ENCODE measurements at places on chromosomes 6 and 20.

DNA sequence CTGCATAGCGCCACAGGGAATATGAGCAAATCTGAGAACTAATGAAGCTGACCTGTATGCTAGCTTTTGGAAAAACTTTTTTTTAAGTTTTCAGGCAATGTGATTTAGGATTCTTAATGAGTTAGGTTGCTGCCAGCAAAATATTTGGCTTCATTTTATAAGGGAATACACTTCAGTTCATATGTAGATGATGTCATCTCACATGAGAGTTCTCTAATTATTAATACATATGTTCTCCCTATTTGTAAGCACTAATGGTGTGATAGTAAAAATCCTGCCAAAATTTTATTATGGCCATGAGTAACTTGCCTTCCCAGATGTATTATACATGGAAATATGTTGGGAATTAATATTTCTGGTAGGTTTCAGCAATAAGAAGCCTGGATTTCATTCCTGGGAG lies 573.8 kb downstream of the EPM2A start:
- DNase-seq, result no peak

DNA sequence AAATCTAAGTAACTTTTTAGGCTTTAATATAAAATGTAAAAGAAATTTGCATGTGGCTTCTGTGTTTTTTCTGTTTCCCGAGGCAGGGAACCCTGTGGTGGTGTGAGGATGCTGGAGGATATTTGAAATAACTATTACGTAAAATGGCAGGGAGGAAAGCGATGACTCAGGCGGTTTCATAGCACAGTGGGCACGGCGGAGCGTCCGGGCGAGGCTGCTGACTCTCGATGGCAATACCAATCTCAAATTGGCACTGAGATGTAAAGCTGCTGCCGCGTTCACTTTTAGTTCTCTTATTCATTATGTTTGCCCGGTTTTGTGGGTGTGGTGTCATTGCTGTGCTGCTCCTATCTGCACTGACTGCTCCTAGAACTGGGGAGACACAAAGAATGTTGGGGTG lies 254.3 kb downstream of the THBS2 start:
- no peak for DNase-seq

DNA sequence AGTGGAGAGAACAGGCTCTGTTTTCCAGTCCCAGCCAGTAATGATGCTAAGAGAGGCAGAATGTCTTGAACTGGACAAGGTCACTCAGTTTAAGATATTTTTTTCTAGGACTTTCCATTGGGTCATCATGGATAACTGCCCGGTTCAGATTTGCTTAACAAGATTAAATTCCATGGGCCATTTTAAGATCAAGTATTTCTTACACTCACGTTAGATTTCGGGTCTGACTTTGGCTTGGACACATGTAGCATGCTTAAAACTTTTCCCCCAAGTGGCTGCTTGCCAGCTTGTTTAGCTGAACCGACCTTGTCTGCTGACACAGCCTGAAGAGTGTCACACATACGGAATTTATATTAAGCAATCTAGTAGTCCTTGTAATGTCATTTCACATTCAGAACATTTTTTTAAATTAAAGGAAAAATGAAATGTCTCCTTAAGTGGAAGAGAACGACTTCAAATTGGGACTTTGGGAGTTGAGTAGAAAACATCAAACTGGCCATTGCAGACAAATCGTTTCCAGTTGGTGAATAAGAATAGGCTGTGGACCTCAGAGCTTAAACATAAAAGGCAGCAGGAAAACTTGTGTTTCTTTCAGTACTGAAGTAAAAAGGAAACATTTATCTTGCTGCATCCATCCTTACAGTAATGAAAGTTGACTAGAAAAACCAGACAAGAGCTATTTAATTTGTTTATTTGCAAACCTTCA lies 29.0 kb downstream of the ARMC2 start:
- no peak for DNase-seq

DNA sequence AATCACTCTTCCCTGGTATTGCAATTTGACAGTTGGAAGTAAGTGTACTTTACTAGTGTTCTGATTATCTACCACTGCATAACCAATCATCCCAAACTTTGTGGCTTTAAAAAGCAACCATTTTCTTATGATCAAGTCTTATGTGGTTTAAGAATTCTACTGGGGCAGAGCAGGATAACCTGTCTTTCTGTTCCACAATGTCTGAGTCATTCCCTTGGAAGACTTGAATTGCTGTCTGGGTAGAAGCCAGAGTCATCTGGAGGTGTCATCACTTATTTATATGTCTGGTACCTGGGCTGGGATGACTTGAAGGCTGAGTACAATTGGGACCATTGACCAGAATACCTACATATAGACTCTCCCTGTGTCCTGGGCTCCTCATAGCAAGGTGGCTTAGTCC lies 644.3 kb downstream of the HDGFL1 start:
- DNase-seq, result no peak

- no peak for DNase-seq
Observed at GRCh38 chr6:168250250-168250649, 69.3 kb downstream of the DACT2 start.

GRCh38 chr20:10531848-10532247 lies 96.7 kb downstream of the SLX4IP start:
- DNase-seq, result no peak

- DNase-seq, result no peak
Observed at GRCh38 chr20:58847463-58847862, 3.2 kb downstream of the GNAS-AS1 start.

GRCh38 chr6:159112714-159113113 lies 56.5 kb upstream of the FNDC1 start:
- DNase-seq, result no peak

DNA sequence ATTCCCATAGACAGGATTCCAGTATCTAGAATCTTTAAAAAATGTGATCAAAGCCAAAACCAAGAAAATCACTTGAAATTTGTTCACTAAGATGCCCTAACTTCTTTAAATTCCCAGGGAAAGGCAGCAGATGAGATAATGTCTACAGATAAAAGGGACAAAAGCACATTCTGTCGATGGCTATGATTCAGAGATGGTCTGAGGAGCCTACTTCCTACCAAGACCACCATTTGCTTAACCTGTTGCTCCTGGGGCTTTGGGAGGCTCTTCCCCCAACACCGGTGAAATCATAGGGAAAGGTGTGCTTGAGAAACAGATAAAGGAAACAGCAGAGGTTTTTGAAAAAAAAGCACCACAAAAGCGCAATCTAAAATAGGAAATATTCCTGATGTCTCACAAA lies 118.3 kb upstream of the MAP7 start:
- no peak for DNase-seq

GRCh38 chr6:3868544-3868943 lies 19.4 kb downstream of the FAM50B start:
- no peak for DNase-seq

DNA sequence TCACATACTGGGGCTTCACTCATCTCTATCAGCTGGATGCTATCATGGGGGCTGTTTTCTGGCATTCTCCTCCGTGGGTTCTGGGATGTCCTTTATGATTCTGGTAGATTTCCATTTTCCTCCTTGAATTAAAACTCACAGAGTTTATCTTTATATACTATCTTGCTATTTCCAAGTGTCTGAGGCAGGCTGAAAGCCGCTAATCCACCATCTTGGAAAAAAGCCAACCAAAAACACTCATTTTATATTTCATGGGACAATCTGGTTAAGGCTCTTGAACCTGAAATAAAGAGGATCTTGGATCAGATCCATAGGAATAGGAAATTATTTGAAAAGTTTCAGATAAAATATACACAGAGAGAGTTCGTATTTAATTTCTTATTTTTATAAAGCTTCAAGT lies 86.0 kb downstream of the AFG1L start:
- no peak for DNase-seq

- peak; percentile 5 for DNase-seq
Observed at GRCh38 chr6:109526905-109527628, 44.0 kb upstream of the ZBTB24 start.

DNA sequence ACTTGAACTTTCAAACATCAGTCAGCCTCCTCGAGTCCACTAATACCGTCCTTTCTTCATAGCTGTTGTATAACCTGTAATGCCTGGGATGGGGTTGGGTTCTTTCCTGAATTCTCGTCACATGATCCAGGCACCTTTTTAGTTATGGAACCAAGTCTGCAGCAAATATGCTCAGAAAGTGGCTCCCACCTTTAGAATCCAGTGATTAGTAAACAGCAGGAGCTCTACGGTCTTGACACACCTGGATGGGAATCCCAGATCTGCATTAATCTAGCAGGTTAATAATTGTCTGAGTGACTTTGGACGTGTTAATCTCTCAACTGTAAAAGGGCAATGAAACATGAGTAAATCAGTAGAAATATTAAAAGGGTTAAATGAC lies 729 bp upstream of the ZHX3 start:
- DNase-seq, result no peak

DNA sequence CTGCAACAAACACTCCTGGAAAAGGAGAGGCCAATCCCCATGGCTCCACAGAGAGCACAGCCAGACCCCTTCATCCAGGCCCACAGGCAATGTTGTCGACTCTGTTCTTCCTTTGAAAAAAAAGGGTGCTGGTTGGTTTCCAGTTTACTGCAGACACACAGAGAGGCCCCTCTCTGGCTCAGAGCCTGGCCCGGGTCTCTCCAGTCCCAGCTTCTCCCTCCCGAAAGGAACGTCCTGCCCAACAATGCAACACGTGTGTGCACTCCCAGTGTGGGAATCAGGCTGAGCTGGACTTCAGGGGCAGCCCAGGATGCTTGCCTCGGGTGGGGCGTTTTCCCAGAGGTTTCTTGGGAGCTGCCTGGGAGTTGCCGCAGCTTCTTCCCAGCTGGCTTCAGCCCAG lies 4.5 kb upstream of the NKAIN4 start:
- DNase-seq, result no peak

GRCh38 chr20:25047766-25048165 lies 10.2 kb downstream of the ACSS1 start:
- no peak for DNase-seq

GRCh38 chr20:51132279-51132678 lies 109.4 kb upstream of the KCNG1 start:
- no peak for DNase-seq

- no peak for DNase-seq
Observed at GRCh38 chr6:125985979-125986300, 400 bp upstream of the TRMT11 start.

DNA sequence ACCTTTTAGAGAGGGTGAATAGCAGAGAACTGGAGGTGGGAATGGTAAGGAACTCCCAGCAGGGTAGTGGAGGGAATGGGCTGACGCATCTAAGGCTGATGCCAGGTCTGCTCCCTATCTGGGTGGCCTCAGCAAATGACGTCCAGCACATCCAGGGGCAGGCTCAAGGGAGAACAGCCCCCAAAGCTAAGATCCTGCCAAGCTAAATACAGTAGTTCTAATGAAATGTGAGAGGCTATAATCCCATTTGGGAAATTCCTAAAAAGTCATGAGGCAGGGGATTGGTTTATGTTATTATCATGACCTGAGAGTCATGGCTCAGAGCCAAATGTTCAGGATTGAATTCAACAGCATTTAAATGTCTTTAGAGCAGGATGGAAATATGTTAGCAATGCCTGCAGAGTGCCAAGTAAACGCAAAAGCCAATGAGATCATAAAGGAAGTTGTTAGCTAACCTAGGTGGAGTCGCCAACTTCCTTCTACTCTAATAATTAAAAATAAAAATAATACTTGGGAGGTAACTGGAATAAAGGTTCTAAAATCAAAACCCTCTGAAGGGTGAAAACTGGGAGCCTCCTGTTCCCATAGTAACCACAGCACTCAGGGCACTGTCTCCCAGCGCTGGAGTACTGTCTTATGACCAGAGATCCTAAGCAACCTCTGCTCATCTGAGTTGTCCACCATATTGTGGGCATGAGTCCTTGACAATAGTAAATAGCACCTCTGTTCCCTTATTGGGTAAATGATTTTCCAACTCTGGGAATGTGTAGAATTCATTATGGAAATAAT lies 34.8 kb downstream of the IYD start:
- no peak for DNase-seq

DNA sequence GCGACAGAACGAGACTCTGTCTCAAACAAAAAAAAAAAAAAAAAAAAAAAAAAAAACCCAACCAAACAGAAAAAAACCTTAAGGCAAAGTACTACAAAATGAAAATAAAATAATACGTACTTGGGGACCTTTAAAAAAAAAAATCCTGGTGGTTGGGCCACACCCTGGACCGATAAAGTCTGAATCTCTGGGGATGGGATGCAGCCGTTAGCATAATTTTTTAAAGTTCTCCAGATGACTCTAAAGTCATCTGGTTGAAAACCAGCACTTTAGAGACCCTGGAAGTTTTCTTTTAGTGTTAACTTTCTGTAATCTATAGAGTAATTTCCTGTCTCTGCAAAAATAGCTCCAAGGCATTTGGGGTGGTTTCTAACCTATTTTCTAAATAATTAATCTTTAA lies 142.9 kb upstream of the SALL4 start:
- no peak for DNase-seq

DNA sequence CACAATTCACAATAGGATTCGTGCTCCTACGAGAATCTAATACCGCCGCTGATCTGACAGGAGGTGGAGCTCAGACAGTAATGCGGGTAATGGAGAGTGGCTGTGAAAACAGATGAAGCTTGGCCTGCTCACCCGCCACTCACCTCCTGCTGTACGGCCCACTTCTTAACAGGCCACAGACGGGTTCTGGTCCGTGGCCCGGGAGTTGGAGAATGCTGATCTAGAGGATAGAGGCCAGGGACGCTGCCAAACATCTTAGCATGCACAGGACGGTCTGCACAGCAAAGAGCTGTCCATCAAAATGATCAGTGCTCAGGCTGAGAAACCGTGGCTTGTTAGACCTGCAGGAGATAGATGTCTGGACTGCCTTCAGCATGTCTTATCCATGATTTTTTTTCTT lies 186.4 kb downstream of the SASH1 start:
- no peak for DNase-seq

DNA sequence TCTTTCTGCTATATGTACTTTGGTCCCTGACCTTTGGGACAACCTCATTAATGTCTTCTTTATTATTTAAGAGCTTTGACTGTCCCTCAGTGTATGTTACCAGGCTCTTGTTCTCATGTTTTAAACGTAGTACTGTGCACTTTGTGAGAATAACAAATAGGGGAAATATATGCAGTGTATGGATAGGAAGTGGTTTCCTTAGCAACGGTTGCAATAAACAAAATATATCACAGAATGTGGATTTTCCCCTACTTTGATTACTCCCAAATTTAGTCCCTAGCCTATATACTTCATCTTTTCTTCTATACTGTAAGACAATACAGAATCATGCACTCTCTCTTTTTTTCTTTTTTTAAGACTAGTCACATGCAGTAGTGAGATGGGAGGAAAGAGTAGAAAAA lies 123.8 kb upstream of the AKIRIN2 start:
- no peak for DNase-seq

DNA sequence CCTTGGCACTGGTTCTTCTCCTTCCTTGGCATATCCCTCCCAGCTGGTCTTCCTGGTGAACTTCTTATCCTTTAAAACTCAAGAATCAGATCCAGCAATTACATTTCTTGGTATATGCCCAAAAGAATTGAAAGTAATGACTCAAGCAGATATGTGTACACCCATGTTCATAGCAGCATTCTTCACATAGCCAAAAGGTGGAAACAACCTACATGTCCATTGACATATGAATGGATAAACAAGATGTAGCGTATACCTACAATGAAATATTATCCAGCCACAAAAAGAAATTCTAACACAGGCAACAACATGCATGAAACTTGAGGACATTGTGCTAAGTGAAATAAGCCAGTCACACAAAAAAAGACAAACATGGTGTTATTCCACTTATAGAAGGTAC lies 103.7 kb upstream of the NT5E start:
- DNase-seq, result no peak

Data from activated CD8-positive, alpha-beta memory T cell treated with anti-CD3 and anti-CD28 coated beads for 48 hours (primary cell).